ENCODE measurements at places on chromosomes 4 and X.

GRCh38 chr4:121252224-121252806 is 88.2 kb upstream of the TNIP3 start:
- peak; percentile 64 for DNase-seq

DNA sequence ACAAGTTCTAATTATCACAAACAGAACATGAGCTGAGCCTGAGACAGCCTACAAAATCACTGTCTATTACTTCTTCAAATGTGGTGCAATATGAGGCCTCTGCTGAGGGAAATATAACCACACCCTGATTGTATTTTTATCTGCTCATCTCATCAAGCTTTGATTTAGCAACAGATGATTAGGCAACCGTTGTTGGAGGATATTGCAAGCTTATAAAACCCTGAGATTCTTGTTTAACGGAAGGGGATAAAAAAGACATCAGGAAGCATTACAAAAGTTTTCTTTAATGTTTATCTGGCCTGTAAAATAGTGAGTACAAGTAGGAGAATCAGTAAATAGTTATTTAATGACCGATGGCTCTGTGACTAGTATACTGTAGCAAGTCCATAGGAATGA is 108.5 kb downstream of the ZNF330 start:
- DNase-seq = no peak

GRCh38 chr4:27234306-27234899 is 373.8 kb downstream of the STIM2 start:
- DNase-seq = no peak

- peak; percentile 2 for DNase-seq
Measured at GRCh38 chrX:27918799-27919198, 62.5 kb downstream of the DCAF8L1 start.

GRCh38 chr4:124212815-124213630 is 499.5 kb downstream of the ANKRD50 start:
- no peak for DNase-seq

DNA sequence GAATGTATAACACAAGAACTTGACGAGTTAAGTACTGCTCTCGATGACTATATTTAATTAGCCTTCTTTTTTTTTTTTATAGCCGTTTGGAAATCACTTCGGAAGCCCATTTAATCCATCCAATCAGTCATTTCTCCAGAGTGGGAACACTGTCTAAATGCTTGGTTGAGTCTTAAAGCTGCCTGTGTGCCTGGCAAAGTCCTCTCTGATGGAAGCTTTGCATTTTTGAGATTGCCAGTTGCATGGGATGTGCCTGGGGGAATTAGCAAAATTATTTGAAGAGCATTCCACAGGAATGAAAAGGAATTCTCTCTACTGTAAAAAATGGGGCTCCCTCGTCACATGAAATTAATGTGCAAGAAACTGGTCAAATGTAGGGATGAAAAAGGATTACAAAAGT is 398.8 kb upstream of the RPS6KA3 start:
- DNase-seq = no peak

DNA sequence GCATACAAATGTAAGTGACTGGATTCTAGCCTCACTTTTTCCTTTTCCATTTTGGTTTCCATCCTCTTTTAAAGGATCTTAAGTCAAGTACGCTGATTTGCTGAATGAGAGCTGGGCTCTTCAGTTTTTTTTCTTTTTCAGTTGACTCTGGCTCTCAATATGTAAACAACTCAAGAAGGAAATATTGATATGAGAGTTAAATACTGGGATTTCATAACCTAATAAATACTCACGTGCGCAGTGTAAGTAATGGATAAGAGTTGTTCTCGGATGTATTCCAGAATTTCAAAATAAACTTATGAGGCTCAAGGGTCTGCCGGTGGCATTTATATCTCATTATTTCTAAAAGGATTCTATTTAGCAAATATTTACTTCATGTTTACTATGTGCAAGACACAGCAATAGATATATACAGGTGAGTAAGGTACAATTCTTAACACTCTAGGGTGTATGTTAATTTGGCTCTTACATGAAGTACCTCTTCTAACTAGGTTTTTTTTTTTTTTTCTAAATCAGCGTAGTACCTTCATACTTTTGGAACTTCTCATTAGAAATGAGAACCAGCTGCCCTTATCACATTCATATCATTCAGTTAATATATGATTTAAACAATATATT is 11.0 kb upstream of the MAGEB10 start:
- no peak for DNase-seq

DNA sequence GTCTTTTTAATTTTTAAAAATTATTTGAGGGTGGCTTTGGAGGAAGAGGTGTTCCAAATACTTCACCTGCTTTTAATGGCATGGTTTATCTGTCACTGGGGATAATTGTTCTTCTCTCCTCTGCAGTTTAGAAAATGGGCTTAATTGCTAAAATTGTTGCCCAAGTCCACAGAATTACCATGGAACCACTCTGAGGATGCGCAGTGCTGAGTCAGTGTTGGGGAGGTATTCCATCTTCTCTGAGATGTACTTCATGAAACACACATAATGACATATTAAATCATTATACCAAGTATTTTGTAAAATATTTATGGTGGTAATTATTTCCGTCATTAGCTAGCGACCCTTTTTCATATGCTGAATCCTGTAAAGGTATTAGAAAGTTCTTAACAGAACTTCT is 8.0 kb downstream of the ASB5 start:
- no peak for DNase-seq

GRCh38 chrX:154026136-154027021 is 6.7 kb upstream of the IRAK1 start:
- DNase-seq = no peak

DNA sequence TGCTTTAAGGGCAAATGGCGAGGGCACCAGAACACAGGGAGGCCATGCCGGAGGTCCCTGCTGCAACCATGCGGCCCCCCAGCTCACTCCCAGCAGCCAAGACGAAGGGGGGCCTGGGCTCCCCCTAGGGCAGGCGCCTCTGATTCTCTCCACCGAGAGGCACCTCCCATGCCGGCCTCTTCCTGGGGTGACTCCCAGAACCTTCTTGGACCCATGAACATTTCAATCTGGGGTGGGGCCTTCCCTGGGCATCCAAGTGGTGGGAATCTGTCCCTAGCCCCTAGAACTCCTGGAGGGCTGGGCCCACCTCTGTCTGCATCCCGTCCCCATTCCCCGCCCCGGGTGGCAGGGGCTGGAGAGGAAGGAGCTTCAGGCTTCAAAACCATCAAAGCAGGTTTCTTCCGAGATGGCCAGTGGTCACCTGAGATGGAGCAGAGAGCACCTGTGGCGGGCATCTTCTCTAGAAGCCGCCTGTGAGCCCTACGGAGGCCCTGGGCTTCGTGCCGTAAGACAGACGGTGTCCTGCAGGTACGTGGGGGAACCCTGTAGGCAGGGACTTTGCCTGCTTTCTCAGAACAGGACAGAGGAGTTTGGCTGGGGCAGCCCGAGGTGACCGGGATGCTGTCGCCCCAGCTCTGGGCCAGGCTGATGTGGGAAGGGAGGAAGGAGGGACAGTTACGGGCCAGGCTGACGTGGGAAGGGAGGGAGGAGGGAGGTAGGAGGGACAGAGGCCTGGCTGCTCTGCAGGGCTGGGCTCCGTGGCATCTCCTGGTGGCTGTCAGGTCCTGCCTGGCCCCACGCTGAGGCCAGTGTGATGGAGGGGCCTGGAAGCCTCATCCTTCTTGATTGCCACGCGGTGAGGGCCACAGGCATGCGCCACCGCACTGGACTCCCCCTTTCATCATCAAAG is 6.8 kb upstream of the SLC25A6 start:
- no peak for DNase-seq

- no peak for DNase-seq
Measured at GRCh38 chr4:101175896-101176676, 171.2 kb downstream of the PPP3CA start.
